ENCODE measurements at places on chromosomes 12 and 14. TPM values are rescaled to one million over a fixed set of nuclear protein-coding genes. Genes with fewer than 3 reads are reported as not detected.
A peak's percentile ranks its signal among the peaks of the same experiment; 100 is the strongest.

The GARIN6 gene
- not detected for total RNA-seq

DNA sequence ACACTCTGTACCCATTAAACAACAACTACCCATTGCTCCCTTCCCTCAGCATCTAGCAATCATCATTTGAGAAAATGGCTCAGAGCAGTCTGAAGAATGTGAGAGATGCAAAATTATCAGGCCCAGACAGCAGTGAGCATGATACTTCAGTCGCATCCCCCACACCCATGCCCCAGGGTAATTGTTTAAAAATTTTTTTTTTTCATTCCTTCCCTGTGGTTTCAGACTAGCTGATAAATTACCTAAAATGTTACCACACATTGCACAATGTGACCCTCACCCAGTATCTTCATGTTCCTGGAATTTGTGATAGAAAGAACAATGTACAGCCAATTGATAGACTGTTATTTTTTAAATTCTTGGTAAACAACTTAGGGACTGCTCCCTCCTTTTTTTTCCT is 11.3 kb upstream of the USP15 start:
- H3K36me3 ChIP-seq: no peaks in the 10 kb centered on the region
- DNase-seq: no peak
- H3K27ac ChIP-seq: no peak overlapping the region
- no peak overlapping the region for H3K4me3 ChIP-seq

- H3K27me3 ChIP-seq: no peaks in the 10 kb centered on the region
- H3K27ac ChIP-seq: peak overlapping the region; percentile 79
- H3K4me1 ChIP-seq: peaks cover 95% of the 10 kb centered on the region
- peaks cover 4% of the 10 kb centered on the region for H3K36me3 ChIP-seq
Measured at GRCh38 chr14:69664865-69665526, 53.6 kb downstream of the SUSD6 start.

The CCDC177 gene
- not detected for total RNA-seq

GRCh38 chr12:80053051-80053790 is 46.1 kb upstream of the OTOGL start:
- no peaks in the 10 kb centered on the region for H3K27me3 ChIP-seq
- H3K27ac ChIP-seq: peak overlapping the region; percentile 76
- H3K36me3 ChIP-seq: no peaks in the 10 kb centered on the region
- H3K4me3 ChIP-seq: peak overlapping the region; percentile 10

DNA sequence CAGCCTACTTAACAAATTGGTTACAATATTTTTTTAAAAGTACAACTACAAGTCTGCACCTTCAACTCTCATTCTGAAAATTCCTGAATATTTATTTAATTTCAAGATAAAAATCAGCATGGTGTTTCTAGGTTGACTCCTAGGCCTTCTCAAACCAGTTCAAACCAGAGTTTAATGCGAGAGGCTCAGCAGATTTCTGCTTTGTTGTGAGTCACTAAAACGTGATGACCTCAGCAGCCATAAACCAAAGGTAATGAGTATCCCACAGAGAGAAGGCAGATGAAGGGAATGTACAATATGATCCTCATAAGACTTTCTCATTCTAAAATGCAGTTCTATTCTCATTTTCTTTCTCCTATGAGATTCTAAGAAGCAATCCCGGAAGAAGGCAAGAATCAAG is 1.5 kb downstream of the PRDM4 start:
- H3K4me3 ChIP-seq: peak overlapping the region; percentile 91
- peaks cover 37% of the 10 kb centered on the region for H3K4me1 ChIP-seq

The RD3L gene
- not detected for total RNA-seq

The FAM90A1 gene
- total RNA-seq: not detected

- no peaks in the 10 kb centered on the region for H3K36me3 ChIP-seq
- H3K27ac ChIP-seq: peak overlapping the region; percentile 44
- H3K4me1 ChIP-seq: peaks cover 24% of the 10 kb centered on the region
- H3K27me3 ChIP-seq: no peaks in the 10 kb centered on the region
- no peak for DNase-seq
- H3K4me3 ChIP-seq: peak overlapping the region; percentile 58
Measured at GRCh38 chr14:51860825-51861499, 550 bp downstream of the GNG2 start.

- no peaks in the 10 kb centered on the region for H3K36me3 ChIP-seq
- no peaks in the 10 kb centered on the region for H3K27me3 ChIP-seq
- no peaks in the 10 kb centered on the region for H3K4me1 ChIP-seq
Measured at GRCh38 chr12:120012067-120012621, 23.1 kb downstream of the BICDL1 start.

The BDKRB2 gene
- total RNA-seq: 12.6 TPM

- no peak overlapping the region for H3K27ac ChIP-seq
- no peak for DNase-seq
- no peak overlapping the region for H3K4me3 ChIP-seq
- no peaks in the 10 kb centered on the region for H3K4me1 ChIP-seq
- no peaks in the 10 kb centered on the region for H3K36me3 ChIP-seq
- H3K27me3 ChIP-seq: no peaks in the 10 kb centered on the region
Measured at GRCh38 chr14:77390188-77390587, 13.0 kb downstream of the SAMD15 start.

- H3K4me3 ChIP-seq: no peak overlapping the region
- H3K4me1 ChIP-seq: no peaks in the 10 kb centered on the region
- peaks cover 86% of the 10 kb centered on the region for H3K36me3 ChIP-seq
Measured at GRCh38 chr12:55757701-55758100, 14.8 kb downstream of the GDF11 start.

- H3K27ac ChIP-seq: no peak overlapping the region
- no peak overlapping the region for H3K4me3 ChIP-seq
- no peaks in the 10 kb centered on the region for H3K36me3 ChIP-seq
- H3K27me3 ChIP-seq: no peaks in the 10 kb centered on the region
- DNase-seq: no peak
- no peaks in the 10 kb centered on the region for H3K4me1 ChIP-seq
Measured at GRCh38 chr14:40393143-40393542, 960.9 kb upstream of the FBXO33 start.

GRCh38 chr14:48747561-48748089 is 838.6 kb downstream of the RPS29 start:
- no peak overlapping the region for H3K4me3 ChIP-seq
- DNase-seq: no peak
- H3K27me3 ChIP-seq: no peaks in the 10 kb centered on the region
- H3K27ac ChIP-seq: no peak overlapping the region

DNA sequence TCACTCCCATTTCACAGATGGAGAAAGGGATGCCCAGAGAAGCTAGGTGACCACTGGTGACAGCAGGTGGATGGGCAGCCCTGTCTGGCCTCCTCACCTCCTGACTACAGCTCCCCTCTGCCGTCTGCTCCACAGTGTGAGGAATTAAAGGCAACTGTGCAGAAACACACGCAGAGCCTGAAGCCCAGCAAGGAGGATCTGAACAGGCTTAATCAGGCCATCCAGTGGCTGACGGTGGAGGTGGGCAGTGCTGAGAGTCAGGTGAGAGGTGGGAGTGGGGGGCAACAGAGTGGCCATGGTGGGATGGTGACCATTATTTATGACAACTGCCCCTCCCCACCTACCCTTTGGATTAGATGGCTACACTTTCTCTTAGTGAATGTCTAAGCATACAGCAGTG is 1.2 kb downstream of the KRT86 start:
- no peaks in the 10 kb centered on the region for H3K27me3 ChIP-seq
- DNase-seq: no peak
- H3K4me1 ChIP-seq: peaks cover 18% of the 10 kb centered on the region
- H3K4me3 ChIP-seq: no peak overlapping the region

GRCh38 chr12:92539110-92539749 is 163.6 kb upstream of the PLEKHG7 start:
- no peaks in the 10 kb centered on the region for H3K27me3 ChIP-seq
- H3K4me1 ChIP-seq: peaks cover 28% of the 10 kb centered on the region
- no peaks in the 10 kb centered on the region for H3K36me3 ChIP-seq
- DNase-seq: no peak

GRCh38 chr12:111359231-111359913 is 9.5 kb downstream of the PHETA1 start:
- no peaks in the 10 kb centered on the region for H3K27me3 ChIP-seq
- no peak overlapping the region for H3K27ac ChIP-seq

The CCDC196 gene
- not detected for total RNA-seq

DNA sequence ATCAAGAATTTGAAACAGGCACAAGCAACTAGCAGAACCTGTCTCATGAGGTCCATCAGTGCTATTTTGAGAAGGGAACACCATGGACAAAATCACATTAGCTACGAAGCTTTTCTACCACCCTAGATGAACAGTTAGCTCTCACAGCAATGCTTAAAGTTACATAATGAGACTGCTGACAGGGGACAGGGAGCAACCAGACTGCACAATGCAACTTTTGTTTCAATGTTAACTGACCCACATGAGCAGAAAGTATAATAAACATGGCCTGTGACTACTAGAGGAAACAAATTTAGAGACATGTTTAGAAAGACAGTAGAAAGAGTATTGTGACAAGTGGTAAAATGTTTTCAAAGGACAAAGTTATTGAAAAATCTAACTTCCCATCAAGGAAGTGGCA is 282.8 kb downstream of the CEP128 start:
- no peaks in the 10 kb centered on the region for H3K27me3 ChIP-seq
- no peaks in the 10 kb centered on the region for H3K4me1 ChIP-seq
- no peak overlapping the region for H3K27ac ChIP-seq
- H3K4me3 ChIP-seq: no peak overlapping the region
- no peaks in the 10 kb centered on the region for H3K36me3 ChIP-seq

DNA sequence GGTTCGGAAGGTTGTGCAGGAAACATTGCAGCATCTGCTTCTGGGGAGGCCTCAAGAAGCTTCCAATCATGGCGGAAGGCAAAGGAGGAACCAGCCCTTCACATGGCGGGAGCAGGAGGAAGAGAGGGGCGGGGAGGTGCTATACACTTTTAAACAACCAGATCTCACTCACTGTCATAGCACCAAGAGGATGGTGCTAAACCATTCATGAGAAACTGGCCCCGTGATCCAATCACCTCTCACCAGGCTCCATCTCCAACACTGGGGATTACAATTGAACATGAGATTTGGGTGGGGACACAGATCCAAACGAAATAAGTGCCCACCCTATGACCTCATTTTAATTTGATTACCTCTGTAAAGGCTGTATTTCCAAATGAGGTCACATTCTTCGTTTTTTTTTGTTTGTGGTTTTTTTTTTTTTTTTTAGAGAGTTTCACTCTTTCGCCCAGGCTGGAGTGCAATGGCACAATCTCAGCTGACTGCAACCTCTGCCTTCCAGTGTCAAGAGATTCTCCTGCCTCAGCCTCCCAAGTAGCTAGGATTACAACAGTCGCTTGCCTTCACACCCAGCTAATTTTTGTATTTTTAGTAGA is 11.4 kb upstream of the ORAI1 start:
- peaks cover 25% of the 10 kb centered on the region for H3K4me1 ChIP-seq
- DNase-seq: no peak
- no peak overlapping the region for H3K4me3 ChIP-seq
- H3K36me3 ChIP-seq: no peaks in the 10 kb centered on the region

- H3K4me3 ChIP-seq: no peak overlapping the region
- no peak overlapping the region for H3K27ac ChIP-seq
- no peaks in the 10 kb centered on the region for H3K4me1 ChIP-seq
Measured at GRCh38 chr12:54692353-54692752, 44.2 kb upstream of the DCD start.

DNA sequence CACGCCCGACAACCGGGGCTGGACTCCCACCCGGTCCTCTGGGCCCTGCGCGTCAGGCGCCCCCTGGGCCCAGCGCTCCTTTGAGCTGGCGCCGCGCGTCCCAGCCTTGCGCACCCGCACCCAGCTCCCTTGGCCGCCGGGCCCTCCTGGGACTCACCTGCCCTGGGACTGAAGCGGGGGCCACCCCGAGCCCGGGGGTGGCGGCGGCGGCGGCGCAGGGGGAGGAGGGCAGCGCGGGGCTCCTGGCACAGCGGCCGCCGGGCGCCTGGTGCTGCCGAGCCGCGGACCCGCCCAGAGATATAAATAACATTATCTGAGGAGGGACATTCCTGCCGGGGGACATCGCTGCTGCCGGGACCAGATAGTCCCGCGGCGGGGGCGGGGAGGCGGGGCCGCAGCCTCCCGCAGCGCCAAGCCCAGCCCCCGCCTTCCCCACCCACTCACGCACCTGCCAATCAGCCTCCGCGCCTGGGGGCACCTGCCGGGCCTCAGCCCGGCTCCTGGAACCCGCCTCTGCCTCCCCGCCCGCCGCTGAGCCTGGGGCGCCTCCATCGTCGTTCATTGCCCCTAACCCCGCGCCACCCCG is at the start of gene SPTB:
Gene SPTB, minus strand, starts transcription at position 273 of the 586 bp plus-strand sequence. CDS start 56,813 bp downstream, outside the sequence.
- H3K4me3 ChIP-seq: peak within 1 kb of the TSS; percentile 62
- peaks cover 54% of the 10 kb centered on the region for H3K27me3 ChIP-seq
- H3K36me3 ChIP-seq: no peaks in the 10 kb centered on the region
- no peak within 1 kb of the TSS for H3K27ac ChIP-seq

DNA sequence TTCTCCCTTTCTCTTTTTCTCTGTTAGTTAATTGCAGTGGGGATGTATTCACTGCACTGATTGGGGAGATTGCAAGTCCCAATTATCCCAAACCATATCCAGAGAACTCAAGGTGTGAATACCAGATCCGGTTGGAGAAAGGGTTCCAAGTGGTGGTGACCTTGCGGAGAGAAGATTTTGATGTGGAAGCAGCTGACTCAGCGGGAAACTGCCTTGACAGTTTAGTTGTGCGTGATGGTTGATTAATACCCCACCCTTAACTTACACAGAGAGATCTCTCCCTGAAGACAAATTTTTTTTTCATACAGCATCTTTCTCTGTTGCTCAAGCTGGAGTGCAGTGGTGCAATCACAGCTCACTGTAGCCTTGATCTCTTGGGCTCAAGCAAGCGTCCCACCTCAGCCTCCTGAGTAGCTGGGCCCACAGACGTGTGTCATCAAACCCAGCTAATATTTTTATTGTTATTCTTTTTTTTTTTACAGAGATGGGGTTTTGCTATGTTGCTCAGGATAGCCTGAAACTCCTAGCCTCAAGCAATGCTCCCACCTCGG is 4.6 kb downstream of the C1S start:
- no peak for DNase-seq
- H3K27me3 ChIP-seq: no peaks in the 10 kb centered on the region

The STK38L gene
- total RNA-seq: 64.6 TPM

GRCh38 chr12:14562279-14562678 is 5.4 kb downstream of the PLBD1 start:
- H3K36me3 ChIP-seq: no peaks in the 10 kb centered on the region
- no peak overlapping the region for H3K27ac ChIP-seq
- no peak overlapping the region for H3K4me3 ChIP-seq
- peaks cover 8% of the 10 kb centered on the region for H3K4me1 ChIP-seq
- DNase-seq: no peak

GRCh38 chr14:32727832-32728231 is 210.8 kb upstream of the NPAS3 start:
- no peak overlapping the region for H3K4me3 ChIP-seq
- H3K27me3 ChIP-seq: no peaks in the 10 kb centered on the region
- H3K4me1 ChIP-seq: peaks cover 18% of the 10 kb centered on the region
- no peak overlapping the region for H3K27ac ChIP-seq

GRCh38 chr12:67315661-67316060 is 46.5 kb downstream of the CAND1 start:
- H3K27me3 ChIP-seq: no peaks in the 10 kb centered on the region
- H3K4me1 ChIP-seq: no peaks in the 10 kb centered on the region
- no peak overlapping the region for H3K4me3 ChIP-seq

Data from esophagus muscularis mucosa (tissue), 4 donors.